ENCODE measurements at places on chromosomes 7 and 10.

DNA sequence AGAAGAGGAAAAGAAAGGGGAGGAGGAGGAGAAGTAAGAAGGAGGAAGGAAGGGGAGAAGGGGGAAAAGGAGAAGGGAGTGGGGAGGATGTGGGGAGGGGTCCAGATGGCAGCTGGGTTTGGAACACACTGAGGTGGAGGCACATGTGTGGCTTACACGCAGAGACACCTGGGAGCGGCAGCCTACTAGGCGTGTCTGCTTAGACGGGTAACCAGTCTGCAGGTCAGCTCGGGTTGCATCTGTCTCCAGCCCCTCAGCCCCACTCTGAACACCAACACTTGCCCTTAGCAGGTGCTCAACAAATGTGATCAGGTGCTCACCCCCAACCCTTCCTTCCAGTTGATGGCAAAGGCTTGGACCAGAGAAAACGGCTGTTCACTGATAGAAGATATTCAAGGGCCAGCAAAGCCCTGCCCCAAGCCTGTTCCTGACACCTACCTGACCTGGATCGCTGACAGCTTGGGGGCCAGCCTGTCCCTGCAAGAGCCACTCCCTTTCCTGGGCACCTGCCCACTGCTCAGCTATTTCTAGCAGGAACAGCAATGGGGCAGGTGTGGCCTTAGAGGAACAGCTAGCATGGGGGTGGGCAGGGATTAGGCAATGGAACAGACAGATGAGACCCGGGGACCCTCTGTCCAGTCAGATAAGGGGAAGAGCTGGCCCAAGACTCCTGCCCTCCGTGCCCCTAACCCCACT is 70.5 kb downstream of the SH3PXD2A start:
- no peak for DNase-seq

DNA sequence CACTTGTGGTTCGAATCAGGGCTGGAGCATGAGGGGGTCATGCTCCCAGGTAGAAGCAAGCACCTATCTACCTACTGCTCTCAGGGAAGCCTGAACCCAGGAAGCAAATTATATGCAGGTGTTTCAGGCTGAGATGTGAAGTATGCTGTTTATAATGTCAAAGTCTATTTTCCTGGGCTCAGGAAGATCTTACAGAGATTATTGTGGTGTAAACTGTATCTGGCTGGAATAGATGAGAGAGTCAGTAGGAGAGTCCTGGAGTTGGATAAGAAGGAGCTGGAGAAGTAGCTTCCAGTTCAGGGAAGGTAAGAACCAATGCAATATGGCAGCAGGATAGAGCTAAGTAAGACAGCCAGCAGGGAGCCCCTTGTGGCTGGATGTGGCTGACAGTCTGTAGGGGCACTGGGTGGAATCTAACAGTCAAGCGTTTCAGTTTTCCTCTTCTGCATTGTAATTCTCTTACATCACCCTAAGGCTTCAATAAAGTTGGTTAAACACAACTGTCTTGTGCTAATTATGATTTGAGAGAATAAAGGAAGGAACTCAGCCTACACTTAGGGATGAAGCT is 105.9 kb upstream of the EEPD1 start:
- DNase-seq: no peak

DNA sequence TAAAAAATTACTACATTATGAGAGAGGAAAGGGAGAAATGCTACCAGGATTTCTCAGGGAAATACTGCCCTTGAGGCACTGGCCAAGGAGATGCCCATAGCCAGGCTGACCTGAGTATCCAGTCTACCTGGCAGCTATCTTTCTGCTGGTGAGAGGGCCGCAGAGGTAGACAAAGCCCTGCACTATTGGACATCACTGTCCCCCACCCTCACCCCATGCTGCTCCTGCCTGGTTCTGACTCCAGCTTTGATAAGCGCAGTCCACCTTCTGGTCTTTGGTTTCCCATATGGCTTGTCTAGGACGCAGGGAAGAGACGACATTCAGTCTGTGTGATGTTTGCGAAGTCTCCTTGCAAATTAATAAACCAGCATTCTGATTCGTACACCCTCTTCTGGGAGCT is 3.7 kb downstream of the ITPRIP start:
- no peak for DNase-seq

DNA sequence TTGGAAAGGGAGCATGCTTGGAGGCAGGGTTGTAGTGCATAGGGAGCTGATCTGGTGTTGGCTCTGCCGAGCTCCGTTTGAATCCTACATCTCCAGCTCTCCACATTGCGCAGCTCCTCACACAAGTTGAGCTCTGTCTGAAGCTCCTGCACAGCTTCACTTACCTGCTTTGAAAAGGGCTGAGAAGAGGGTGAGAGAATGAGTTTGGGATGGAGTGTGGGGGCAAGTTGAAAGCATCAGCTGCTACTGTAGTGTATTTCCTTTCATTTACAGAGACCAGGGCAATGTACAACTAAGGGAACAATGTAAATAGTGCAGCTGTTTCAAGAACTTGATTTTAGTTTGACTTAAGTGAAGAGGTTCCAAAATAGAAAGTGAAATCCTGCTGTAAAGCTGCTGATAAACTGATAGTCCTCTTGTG is 88.5 kb downstream of the VTI1A start:
- no peak for DNase-seq

GRCh38 chr10:72218325-72218724 is 2.2 kb upstream of the ASCC1 start:
- DNase-seq: no peak

- no peak for DNase-seq
These were observed 173.6 kb downstream of the CDCA7L start for GRCh38 chr7:21771906-21772610.

DNA sequence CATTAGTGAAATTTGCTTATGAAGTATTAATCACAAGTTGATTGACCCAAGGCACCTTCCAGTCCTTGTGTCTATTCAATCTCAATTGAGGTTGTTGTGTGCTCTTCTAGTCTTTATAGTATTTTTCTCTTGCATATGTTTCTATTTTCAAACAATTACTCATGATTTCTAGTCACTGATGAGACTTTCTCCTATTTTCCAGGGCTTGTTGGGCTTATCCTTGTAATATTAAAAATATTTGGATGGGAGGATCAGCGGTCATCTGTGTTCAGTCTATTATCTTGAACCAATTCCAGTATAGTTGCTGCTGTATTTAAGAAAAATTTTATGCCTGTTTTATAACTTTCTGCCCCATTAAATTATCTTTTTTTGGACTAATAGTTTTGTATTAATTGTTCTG is 154.4 kb downstream of the PTEN start:
- no peak for DNase-seq

Data from stimulated activated CD4-positive, alpha-beta T cell treated with anti-CD3 and anti-CD28 coated beads, Interleukin-2, amount 100 ng/mL, for 48 hours (primary cell).